ENCODE measurements at places on chromosomes 2 and 18.

DNA sequence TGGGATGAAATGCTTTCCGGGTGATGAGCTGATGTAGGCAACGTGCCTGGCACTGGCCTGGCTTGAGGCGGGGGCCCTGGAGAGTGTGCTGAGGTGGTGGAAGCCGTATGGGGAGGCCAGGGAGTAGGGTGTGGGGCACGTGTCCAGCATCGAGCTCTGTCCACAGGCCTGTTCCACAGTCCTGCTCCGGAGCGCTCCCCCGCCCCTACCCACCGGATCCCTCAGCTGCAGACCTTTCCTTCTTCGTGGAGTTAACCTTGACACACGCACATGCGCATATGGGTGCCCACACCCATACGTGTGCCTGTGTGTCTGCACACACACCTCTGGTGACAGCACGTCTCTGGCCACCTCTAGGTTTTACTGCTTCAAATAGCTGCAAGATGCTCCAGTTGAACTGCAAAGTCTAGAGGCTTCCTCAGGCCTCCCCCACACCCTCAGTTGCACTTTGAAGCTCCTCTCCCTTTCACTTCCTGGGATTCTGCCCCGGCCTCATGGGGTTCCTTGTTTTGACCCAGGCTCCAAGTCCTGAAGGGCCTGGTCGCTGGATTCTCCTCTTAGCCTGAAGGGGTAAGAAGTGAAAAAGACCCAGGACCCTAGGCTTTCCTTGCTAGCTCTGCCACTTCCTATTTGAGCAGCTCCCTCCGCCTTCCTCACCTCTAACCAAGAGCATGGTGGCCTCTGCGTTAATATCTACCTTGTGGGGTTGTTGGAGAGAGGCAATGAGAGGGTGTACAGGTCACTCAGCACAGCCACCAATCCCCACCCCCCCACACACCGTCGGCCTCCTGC is 49.5 kb downstream of the INHBB start:
- peak; percentile 39 for DNase-seq

DNA sequence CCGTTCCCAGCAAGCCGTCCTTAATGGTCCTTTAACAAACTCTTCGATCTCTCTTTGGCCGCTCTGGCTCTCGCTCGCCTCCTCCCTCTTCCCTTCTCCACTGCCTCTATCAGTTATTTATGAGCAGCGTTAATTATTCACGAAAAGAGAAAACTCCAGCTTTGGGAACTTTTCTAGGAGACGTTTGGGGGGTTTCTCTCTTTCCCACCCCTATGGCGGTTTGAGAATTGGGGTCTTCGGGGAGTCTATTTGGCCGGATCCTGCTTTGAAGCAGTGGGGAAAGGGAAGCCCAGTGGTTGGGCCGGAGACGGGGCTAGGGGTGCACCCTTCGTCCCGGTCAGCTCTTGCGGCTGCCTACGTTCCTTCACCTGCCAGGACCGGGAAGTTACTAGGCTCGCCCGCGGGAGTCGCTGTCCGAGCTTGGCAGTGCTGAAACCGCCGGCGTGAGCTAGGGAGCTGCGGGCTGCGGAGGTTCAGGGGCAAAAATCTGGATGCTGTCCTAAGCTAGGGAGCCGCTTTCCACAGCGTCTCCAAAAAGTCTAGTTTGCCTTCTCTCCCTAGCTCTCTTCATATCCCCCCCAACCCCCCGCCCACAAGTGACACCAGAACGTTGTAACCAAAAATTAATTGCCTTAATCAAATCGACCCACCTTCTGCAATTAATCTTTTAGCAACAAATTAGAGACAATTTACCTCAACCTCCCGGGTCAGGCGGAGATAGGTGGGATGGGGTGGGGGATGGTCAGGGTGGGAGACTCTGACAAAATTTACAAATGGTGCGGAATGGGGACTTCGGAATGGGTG is 8.9 kb upstream of the SKOR2 start:
- DNase-seq, result peak; percentile 89

- no peak for DNase-seq
Measured at GRCh38 chr2:160606341-160606740, 112.7 kb upstream of the RBMS1 start.

DNA sequence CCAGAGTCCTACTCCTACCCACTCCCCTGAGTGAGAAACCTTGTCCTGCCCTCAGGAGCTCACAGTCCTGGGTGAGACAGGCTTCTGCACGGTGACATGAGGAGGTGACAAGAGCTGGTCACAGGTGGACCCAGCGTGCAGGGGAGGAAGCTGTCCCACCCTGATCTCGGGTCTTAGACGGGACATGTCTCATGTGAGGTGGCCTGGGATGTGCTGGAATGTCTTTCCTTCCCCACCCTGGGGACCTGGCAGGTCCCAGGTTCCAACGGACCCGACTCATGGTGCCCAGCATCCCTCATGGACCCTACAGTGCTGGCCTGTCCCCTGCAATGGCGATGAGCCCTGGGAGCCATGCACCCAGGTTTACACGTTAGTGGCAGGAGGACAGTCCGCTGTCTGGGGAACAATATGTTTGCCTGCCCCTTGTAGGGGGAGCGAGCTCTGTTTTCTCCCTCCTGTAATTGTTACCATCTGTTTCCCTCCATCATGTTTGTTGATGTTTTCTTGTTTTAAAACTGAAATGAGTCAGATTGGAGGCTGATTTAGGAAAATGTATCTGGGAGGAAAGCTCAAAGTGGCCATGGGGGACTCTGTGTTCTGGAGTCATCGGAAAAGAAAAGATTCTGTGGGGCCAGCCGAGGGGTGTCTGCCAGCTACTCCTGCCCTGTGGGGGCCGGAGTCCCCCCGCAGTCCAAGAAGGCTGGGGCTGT is 238.1 kb downstream of the KLHL29 start:
- DNase-seq, result no peak

GRCh38 chr2:126513033-126513432 is 142.9 kb upstream of the GYPC start:
- peak; percentile 95 for DNase-seq

DNA sequence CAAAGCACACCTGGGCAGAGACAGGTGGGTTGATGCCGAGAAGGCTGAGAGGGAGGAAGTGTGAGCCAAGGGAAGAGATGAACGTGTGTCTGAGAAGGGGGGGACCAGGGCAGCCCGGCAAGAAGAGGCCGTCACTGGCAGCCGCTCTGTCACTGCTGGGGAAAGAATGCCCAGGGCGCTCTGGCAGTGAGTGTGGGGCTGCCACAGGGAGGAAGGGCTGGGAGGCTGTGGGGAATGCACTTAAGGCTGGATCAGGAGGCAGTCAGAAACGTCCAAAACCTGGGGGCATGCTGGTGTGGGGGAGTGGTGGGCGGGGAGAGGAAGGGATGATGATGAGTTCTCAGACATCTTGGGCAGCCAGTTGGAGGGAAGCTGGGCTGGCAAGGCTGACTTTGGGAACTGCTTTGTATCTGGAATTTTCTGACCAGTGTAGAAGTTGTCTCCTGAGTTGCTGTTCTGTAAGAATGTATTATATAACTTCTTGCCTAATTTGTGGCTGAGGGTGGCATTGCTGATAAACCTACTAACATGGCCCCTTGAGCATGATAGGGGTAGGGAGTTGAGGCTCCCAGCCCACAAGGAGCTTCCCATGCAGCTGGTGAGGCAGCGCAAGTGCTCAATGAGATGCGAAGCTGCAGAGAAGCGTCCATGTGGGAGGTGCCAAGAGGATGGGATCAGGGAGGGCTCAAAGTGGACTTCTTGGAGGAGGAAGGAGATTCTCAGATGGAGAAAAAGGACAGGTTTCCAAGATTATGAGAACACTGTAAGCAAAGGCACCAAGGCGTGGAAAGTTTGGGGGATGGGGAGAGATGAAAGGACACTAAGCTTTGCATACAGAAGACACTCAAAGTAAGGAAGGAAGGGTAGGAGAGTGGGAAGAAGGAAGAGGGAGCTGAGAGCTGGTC is 185.1 kb upstream of the HAAO start:
- no peak for DNase-seq

- DNase-seq, result no peak
Measured at GRCh38 chr2:39996653-39997080, 217.6 kb upstream of the THUMPD2 start.

- no peak for DNase-seq
Measured at GRCh38 chr2:236550701-236551465, 18.7 kb upstream of the ACKR3 start.

- peak; percentile 80 for DNase-seq
Measured at GRCh38 chr18:49694402-49694801, 118.9 kb downstream of the ACAA2 start.

DNA sequence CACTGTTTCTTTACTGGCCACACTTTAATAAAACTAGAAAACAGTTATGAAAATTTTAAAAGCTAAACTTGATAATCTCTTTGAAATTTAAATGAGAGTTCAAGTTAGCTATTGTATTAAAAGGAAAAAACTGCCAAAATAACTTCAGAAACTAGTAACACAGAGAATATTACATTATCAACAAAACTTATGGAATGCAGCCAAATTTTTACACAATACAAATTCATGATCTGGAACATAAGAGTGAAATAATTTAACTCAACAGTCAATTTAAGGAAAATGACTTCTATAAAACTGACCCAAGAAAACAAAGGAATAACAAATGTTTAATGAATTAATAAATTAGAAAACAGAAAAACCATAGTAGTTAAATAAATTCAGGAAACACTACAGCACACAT is 65.0 kb downstream of the TCF4 start:
- no peak for DNase-seq

DNA sequence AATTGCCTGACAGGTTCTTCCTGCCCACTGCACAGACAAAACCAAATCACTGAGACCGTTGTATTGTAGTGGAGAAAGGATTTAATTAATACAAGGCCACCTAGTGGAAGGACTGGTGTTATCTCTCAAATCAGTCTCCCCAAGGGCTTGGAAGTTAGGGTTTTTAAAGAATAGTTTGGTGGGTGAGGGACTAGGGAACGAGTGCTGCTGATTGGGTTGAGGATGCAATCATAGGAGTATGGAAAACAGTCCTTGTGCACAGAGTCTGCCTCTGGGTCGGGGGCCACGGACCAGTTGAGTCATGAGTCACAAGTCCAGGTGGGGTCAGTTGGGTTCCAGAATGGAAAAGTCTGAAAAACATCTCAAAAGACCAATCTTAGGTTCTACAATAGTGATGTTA is 89.1 kb downstream of the B3GNT2 start:
- DNase-seq, result no peak
